ENCODE measurements at places on chromosomes 2 and 18.

GRCh38 chr2:142688856-142689605, 188.4 kb upstream of the KYNU start:
- DNase-seq, result no peak

DNA sequence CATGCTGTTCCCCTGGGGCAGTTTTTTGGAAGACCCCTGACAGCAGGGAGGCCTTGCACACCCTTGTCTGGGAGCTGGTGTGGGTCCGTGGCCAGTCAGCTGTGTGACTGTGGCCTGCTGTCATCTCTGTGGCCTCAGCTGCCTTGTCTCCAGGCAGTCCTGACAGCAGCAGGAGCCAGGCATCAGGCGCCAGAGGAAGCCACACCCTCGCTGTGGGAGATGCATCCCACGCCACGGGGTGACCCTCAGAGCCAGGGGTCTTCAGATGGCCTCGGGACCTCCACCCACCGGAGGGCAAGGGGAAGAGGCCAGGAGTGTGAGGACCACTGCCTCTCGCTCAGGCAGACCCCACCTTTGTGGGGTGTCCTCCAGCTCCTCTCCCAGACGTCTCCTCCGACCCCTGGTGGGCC, 5.0 kb downstream of the BOK start:
- DNase-seq, result no peak

DNA sequence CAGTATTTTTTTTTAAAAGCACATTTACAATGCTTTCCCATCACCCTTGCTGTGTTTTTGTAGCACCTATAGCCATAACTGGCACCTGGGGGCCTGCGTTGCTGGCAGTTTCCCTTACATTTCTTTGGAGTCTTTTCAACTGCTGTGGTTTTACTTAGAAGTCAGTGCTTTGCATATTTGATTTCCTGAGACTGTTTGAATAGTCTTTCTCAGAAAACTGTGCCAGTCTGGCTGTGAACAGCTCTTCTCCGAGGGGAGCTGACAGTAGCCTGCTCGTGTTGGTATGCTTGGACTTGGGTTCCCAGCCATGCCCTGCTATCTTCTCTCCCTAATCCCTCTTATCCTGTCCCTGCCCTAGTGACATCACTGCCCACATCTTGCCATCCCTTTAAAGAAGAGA, 81.5 kb downstream of the DPP4 start:
- DNase-seq, result no peak

- DNase-seq, result no peak
Measured at GRCh38 chr2:100077935-100078334, 64.5 kb downstream of the AFF3 start.

GRCh38 chr18:5770176-5770575, 125.1 kb downstream of the TMEM200C start:
- no peak for DNase-seq

- no peak for DNase-seq
Measured at GRCh38 chr2:120625865-120626560, 109.7 kb upstream of the GLI2 start.

GRCh38 chr18:54396760-54397159, 39.1 kb downstream of the C18orf54 start:
- no peak for DNase-seq

DNA sequence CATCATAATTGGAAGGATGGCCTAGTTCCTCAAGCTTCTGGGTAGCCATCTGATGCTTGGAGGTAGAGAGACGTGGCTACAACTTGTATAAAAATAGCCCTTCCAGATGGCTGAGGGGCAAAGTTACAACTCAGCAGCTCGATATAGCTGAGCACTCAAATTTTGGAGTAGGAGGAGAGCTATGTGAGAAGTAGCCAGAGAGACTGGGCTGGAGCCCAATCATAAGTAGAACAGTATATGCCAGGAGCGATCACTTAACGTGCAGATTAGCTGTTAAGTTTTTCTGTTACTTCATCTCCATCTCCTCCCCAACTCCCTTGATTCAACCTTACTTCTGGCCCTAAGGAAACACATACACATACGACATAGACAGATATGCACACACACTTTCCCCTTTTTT, 28.8 kb downstream of the CNRIP1 start:
- no peak for DNase-seq

DNA sequence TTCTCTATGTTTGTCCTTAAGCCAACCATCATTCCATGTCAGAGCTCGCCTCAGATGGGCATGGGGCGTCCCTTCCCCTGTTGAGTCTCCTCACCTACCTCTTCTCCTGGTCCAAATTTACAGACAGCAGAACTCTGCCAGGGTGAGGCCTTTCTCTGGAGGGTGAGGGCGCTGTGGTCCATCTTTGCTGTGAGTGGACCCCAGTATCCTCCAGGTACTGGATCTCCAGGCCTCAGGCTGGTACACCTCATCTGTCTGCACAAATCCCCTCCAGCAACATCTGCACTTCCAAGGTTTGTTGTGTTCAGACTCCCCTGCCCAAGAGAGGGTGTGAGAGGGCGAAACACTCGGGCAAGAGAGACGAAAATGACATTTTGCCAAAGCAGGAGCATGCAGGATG, 63.9 kb upstream of the EDAR start:
- no peak for DNase-seq

DNA sequence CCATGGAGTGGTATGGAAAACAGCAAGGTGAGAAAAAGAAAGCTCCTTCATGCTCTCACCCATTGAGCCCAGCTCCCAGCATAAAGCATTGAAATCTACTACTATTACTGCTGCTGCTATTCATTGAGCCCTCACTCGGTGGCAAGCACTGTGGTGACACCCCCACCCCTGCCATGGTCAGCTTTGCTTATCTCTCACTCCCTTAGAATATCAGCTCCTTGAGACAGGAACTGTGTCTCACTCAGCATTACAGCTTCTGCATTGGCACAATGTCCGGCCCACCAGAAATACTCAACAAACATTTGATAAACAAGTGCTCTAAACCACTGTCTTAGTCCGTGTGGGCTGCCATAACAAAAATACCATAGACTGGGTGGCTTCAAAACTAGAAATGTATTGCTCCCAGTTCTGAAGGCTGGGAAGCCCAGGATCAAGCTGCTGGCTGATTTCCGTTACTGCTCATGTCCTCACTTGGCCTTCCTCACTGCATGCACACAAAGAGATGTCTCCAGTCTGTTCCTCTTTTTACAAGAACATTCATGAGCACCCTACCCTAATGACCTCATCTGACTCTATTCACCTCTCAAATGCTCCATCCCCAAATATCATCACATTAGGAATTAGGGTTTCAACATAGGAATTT, 116.3 kb downstream of the ZBTB7C start:
- DNase-seq, result no peak

DNA sequence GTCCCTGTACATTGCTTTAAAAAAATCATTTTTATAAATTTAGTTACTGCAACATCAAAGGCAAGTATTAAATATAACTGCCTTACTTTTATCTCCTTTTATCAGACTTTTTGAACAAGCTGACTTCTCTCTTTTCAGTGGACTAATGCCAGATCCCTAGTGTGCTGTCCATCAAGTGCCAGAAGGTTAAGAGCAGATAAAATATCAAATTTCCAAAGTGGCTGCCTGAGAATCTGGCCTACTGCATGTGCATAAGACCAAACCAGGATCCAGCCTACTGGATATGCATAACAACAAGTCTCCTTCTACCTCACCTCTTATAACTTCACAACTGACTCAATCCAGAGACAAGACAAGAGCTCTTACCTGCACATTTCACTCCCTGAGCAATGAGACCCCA, 59.8 kb upstream of the CHRNA1 start:
- no peak for DNase-seq

GRCh38 chr2:10370390-10370789, 67.7 kb downstream of the HPCAL1 start:
- no peak for DNase-seq

DNA sequence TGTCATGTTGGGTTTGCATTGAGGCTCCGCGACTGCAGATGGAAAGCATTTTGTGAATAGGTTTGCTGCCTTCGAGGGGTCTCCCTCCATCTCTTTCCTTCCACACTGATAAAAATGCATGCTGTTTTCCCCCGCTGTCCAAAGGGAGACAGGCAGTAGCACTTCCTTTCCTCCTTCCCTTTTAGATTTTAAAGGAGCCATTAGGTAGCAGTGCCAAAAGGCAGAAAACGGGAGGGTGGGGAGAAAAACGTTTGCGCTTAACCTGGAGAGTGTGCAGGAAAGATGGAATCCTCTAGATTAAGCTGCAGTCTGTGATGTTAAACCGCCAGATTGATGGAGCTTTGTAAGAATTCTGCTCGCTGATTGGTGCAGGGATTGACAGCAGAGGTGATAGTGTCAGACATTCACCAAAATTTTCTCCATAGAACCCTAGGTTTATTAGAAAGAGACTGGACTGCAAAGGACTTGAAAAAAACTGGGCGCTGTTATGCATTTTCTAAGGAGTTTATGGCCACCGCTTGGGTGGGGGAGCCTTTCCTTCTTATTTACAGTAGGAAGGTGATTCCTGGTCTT, 688 bp downstream of the MAPRE2 start:
- DNase-seq, result peak; percentile 82

GRCh38 chr2:151085181-151085611, 176.5 kb downstream of the RBM43 start:
- no peak for DNase-seq

GRCh38 chr2:11628675-11629074, 41.3 kb downstream of the NTSR2 start:
- DNase-seq, result no peak

DNA sequence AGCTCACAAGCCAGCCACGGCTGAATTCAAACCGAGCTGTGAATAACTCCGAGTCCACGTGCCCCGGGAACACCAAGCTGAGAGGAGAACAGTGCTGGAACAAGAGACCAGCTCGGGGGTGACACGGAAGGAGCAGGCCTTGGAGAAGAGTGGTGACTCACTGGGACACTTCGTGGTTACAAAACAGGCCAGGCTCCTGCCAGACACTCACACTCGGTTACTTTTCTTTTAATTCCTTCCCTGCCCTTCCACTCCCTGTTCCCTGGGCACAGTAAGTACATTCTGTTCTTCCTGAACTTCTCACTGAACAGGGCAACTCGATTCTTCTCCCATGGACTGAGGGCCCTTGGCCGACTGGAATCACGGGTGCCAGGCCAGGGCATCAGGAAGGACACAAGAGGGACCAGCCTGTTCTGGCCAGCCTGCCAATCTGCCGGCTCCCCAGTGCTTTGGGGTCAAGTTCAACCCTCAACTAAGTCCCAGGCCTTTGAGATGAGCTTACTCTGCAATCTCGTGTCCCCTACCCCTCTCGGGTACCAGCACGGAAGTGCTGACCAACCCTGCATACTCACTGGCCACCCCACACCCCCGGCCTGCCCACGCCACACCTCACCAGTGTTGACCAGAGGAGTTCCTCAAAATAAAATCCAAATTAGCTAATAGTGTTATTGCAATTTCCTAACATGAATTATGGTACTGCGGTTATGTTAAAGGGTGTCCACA, 87.5 kb downstream of the TFCP2L1 start:
- DNase-seq, result no peak

GRCh38 chr2:230947908-230948365, 22.9 kb upstream of the GPR55 start:
- no peak for DNase-seq

GRCh38 chr18:31103423-31103822, 1.2 kb upstream of the DSC2 start:
- peak; percentile 7 for DNase-seq

All from retina (tissue), 1 donor.